SK-N-SH treated with all-trans-retinoic acid at 6 μM for 48 hours (cell line): ENCODE measurements at places on chromosomes 7 and 10.
A peak's percentile ranks its signal among the peaks of the same experiment; 100 is the strongest.

DNA sequence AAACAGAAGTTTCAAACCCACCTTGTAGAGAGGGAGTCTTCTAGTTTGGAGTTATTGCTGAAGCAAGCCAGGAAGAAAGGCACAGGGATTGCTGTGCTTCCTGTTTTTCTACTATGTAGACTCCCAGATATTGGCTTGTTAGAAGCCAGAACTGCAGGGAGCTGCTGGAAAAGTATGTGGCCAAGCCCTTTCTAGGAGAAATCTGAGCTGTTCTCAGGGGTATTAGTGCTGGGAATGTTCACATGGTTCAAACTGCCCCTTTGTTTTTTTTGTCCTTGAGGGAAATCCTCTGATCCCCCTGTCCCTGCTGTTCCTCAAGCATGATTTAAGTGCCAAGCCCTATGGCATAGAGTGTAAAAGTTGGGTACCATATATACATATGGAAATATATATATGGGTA lies 184.0 kb downstream of the CCDC7 start:
- no peak for ATAC-seq

GRCh38 chr10:10094691-10095090 lies 923.0 kb upstream of the CELF2 start:
- no peak for ATAC-seq

- ATAC-seq = no peak
These were observed 220.5 kb downstream of the BAMBI start for GRCh38 chr10:28897617-28898464.

DNA sequence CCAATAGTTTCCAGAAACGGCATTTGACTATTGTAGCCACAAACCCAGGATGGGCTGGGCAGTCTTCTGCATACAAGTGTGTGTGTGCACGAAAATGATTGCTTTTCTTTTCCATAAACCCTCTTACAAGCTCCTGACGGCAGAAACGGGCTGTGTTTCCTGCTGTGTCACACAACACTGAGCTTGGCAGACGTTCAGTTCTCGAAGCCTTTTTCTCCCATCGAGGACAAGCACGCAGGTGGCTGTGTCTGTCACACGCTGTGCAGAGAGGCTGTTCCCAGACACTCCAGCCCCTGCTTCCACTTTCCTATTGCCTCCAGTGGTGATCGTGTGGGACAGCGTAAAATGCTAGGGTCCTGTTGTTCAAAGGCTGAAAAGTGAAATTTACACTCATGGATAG lies 32.1 kb downstream of the RBAK start:
- peak; percentile 59 for ATAC-seq

- no peak for ATAC-seq
These were observed 62.2 kb downstream of the KCNMA1 start for GRCh38 chr10:77575271-77576006.

DNA sequence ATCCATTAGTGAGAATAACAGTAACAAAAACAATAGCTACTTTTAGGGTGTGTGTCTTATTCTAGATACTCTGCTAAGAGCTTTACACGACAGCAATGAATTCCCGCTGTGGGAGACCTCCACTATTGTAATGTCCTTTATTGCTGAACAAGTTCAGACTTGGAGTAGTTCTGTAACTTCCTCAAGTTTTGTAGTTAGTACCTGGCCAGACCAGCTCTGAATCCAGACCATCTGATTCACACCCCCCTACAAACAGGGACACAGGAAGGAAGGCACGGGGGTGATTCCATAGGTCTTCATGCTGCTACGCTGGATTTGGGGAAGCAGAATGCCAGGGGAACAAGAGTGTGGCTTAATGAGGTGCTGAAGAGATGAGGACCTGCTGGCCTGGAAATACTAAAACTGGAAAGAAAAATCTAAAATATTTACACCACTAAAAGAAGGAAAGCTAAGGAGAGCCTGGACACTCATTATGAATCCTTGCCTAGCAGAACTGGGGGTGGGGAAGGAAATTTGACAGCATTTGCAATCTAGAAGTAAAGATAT lies 194.6 kb upstream of the TMEM72 start:
- ATAC-seq = no peak
